ENCODE measurements at places on chromosomes 7 and 10.

- ATAC-seq = no peak
These were observed 11.8 kb downstream of the CEP41 start for GRCh38 chr7:130429019-130429418.

DNA sequence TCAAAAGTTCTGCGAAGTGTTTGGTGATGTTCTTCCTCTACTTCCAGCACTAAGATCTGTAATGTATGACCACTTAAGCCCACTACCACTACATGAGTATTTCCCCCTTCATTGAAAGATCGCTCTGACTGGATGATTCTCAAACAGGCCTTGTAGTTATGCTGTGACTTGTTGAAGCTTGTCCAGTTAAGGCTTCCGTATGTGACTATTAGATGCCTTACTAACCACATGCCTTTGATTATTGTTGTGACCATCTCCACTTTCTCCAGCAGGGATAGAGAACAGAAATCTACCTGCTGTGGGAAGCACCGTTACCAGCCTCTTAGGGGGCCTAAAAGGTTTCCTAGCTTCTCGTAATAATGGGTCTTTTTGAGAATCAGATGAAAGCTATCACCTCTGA is 81.1 kb downstream of the NOC3L start:
- no peak for ATAC-seq

- ATAC-seq = no peak
These were observed 17.9 kb downstream of the OR6B1 start for GRCh38 chr7:144018065-144018464.

- no peak for ATAC-seq
These were observed 12.1 kb upstream of the NPVF start for GRCh38 chr7:25240340-25240739.

DNA sequence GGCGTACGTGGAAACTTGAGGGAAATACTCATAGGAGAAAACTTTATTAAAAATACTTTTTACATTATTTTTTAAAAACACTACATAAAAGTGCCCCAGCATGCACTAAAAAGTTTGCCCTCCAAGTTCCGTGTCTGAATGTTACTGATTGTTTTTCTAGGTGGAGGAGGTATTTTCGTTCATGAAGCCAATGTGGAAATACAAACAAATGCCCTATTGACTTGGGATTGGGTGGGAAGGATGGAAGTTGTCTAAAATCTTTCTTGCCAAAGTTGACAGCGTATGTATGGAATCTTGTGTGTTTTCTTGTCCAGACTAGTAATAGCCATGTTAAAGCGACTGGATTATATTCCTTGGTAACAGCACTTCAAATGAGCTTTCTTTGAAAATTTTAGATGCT is 1.2 kb downstream of the PROSER2 start:
- ATAC-seq = no peak

GRCh38 chr10:84172467-84173356 is 889 bp upstream of the GPR15LG start:
- no peak for ATAC-seq

DNA sequence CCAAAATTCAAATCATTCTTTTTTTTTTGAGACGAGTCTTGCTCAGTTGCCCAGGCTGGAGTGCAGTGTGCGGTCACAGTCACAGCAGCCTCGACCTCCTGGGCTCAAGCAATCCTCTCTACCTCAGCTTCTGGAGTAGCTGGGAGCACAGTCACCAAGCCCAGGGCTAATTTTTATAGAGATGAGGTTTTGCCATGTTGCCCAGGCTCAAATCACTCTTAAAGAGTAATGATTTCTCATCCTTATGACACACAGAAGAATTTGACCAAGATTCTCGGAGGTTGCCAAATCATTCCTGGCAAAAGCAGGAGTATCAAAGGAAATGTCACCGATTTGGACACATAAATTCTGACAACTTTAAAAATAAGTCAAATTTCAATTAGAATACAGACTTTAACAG is 39.1 kb downstream of the SIRT1 start:
- no peak for ATAC-seq

Measured in SK-N-SH treated with all-trans-retinoic acid at 6 μM for 48 hours (cell line).